NCI-H774 (cell line): ENCODE measurements at places on chromosomes 3 and 15.

DNA sequence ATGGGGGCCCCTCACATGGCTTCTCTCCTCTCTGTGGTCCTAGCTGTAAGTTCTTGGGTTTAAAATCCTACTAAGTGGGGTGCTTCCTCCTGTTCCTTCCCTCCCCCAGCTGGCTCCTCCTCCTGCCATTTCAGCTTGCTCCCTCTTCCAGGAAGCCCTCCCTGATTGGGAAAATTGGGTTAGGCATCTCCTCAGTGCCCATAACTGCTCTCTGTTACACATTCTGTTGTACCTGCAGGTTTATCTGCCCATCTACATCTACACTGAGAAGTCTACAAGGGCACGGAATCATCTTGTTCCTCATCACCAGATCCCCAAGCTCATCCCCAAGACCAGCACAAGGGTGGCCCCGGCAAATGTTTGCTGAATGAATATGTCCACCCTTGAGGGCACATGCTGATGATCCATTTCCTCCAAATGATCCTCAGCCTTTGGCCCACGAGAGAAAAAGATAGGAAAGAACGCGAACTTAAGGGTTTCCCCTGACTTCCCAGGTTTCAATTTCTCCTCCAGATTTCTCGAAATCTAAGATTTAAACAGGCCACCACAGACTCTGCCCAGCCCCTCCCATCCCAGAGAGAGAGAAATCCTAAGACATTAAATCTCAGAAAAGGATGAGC lies 3.9 kb downstream of the SEMA7A start:
- no peak for DNase-seq

DNA sequence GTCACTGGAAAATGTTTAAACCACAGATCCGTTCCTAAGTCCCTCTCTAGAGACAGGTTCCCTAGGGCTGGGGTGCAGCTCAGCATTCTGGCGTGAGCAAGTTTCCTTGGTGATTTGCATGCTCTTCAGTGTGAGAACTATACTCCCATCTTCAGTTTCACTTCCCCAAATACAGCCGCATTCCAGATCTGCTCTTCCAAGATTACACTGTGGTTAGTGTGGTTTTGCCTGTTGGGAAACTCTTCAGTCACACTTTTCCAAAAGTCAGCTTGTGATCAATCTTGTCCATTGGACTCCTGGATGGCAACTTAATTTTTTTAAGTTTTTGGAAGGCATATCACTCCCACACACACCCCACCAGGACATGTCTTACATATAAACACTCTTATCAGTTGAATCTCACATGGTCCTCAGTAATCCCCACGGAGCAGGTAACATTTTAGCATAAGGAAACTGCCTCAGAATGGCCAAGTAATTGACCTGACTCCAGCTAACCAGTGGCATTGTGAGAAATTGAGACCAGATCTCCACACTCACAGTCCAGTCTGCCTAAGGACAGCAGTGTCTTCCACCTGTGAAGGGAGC lies 33.5 kb upstream of the PTPN23 start:
- no peak for DNase-seq

- no peak for DNase-seq
Observed at GRCh38 chr15:41883484-41883825, 10.4 kb downstream of the SPTBN5 start.

DNA sequence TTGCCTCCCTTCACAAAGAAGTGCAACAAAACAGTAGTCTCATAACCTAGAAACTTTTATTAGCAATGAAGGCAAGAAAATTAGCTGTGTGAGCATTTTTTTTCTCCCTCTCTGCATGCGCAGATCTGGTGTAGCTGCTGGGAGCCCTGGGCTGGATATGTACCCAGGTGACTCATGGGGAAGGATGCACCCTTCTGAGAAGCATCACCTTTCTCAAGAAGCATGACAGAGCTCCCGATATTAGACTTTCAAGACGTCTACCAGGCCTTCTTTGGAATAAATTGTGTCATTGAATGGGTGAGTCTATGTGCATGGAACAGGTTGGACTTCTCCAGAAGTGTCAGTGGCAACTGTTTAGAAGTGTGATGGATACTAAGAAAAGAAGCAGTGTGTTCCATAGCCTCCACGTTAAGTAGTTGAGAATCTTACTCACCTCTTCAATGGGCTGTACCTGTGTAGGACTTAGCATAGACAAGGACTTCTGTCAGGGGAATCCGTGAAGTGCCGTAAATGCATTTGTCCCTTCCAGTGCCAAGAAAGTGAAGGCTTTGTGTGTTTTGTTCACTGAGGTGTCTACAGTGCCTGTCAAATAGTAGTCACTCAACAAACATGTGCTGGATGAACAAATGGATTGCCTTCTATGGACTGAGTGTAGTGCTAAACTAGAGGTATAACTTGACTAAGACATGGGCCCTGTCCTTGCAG lies 47.7 kb upstream of the RASGRP1 start:
- DNase-seq: no peak

DNA sequence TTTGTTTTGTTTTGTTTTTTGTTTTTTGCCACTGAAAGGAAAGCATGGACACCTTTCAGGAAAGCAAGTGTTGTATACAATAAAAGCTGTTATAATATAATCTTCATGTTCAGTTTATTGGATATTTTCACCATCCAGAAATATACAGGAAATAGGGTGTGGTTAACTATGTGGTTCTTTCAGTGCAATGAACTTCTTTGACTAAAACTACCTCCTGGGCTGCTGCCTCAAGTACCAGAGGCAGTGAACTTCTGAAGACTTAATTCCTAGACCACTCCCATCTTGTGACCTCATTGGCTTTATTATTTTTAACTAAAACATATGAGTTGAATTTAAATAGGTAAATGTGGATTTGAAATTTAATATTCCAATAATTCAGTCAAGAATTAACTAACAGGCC lies 27.1 kb upstream of the TBL1XR1 start:
- DNase-seq: no peak

DNA sequence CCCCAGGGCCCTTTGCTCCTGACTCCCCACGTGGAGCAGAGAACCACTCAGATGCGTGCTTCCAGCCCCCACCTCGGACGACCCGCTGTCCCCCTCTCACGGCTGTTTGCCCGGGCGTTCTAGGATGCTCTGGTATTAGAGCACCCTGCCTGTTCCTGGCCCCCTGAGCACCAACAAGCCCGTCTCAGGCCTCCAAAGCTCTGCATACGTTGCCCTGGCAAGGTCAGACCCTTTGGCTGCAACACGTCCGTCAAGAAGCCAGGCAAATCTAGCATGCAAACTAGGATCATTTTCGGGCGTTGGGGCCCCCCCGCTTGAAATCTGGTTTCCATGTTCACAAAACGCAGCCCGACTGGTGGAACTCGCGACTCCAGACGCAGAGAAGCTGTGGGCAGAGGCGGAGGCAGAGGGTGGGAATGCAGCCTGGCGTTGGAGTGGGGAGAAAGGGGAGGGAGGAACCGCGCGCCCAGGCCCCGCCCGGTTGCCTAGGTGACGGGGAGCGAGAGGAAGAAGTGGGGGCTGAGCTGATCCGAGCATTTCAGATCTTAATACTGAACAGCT lies 86.2 kb upstream of the PIAS1 start:
- DNase-seq: peak; percentile 84

DNA sequence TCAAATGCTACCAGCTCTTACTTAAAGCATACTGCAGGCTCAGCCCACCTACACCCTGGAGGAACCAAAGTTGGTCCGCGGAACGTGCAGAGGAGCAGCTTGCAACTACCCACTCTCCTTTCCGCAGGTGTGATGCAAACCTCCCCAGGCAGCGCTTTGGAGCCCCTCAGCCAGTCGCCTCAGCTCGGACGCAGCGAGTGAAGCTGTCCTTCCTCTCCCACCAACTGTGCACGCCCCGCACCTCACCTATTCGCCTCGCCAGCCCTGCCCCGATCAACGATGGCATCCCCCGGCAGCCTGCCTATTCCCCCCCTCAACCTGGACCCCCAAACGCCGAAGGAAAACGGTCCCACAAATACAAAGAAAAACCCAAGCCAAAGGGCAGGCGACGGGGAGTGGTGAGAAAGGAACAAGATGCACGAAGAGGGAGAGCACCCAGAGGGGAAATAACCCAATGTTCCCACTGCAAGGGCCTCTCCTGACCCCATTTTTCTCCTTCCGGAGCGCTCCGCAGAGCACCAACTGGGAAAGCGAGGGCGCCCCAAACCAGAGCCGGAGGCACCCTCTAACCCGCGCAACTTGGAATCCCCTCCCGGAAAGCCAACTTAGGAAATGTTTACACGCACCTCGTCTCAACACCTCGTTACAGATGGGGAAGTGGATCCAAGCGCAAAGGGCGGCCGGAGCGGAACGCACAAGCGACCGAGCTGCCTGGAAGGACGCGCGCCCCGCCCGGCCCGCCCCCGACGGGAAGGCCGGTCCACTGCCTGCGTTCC lies 665 bp downstream of the GLB1 start:
- DNase-seq: peak; percentile 3

- DNase-seq: peak; percentile 26
Observed at GRCh38 chr3:71062952-71063772, 520.4 kb downstream of the FOXP1 start.

DNA sequence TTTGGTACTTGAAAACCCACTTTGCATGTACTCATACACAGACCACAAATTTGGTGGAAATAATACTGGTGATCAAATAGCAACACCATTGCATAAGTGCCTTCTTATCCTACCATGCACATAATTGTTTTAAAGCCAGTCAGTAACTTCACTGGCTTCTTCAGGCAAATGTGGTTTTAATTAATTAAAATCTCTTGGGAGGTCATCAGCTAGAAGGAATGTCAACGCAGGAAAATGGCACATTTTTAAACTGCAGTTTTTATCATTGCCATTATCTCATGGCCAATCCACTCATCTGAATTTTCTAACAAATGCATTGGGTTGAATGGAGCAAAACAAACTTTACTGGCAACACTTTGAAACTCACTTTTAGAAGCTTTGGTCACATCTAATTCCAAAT lies 105.7 kb upstream of the ZPLD1 start:
- no peak for DNase-seq

DNA sequence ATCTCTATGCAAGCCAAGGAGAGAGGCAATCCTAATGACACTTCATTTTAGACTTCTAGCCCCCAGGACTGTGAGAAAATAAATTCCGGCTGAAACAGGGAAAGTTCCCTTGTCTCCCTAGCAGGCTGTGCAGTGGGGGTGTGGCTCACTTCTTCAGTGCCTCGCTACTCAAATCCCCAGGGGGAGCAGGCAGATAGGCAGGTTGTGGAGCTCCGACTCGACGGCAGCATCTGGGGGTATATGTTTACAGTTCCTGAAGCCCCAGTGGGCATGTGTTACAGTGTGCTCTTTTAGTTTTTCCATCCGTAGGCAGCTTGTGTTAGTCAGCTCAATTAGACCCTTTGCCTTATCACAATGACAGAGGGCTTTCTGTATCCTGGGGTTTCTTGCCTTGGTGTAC lies 836.5 kb downstream of the PDCD6IP start:
- no peak for DNase-seq

DNA sequence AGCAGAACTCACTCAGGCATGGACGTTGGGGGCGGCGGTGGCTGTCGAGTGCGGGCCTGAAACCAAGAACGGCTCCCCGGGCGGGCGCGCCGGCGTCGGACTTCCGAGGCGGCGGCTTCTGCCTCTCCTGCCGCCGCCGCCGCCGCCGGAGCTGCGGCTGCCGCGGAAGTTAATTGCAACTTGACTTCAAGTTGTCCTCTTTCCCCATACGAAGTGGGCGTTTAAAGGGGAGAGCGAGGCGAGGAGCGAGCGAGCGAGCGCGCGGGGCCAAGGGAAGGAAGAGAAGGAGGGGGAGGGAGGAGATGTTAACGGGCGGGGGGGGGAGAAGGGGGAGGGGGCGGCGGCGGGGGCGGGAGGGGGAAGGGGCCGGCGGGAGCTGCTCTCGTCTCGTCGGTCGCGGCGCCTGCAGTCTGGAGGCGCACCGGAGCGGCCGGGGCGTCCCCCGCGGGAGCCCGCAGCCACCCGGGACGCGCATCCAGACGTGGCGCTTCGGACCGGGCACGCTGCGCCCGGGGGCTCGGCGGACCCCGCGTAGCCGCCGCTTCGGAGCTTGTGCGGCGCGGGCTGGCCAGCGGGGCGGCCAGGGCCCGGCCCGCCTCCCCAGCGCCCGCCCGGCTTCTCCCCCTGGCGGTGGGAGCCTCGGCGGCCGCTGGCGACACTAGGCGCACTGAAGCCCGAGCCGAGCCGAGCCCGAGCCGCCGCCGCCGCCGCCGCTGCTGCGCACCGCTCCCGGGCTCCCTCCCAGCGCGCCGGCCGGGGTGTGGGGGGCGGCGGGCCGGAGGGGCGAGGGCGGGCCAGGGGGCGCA lies 19.7 kb upstream of the SATB1 start:
- DNase-seq: peak; percentile 39

GRCh38 chr15:40096094-40096891 lies 12.4 kb downstream of the BMF start:
- DNase-seq: no peak

DNA sequence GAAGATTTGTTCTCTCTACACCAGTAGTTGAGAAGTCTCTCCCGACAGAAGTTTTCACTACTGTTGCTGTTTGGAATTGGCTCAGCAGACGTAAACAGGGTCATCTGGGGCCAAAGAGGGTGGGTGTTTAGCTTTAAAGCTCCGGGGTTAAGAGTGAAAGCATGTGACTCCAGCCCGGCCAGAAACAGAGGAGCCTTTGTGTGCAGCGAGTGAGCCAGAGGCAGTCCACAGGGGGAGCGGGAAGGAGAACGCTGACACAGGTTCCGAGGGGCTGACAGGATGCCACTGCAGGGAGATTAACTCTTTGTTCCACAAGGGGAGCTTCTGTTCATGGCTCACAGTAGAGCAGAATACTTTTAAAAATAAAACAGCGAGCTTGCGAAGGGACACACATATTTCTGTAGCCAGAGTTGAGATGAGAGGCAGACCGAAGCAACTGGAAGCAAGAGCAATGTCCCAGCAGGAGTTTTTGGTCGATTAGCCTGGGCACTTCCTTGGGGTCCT lies 26.9 kb downstream of the BMF start:
- DNase-seq: no peak
